ENCODE measurements at places on chromosomes 6 and 20.

- DNase-seq, result no peak
Measured at GRCh38 chr6:39465539-39465938, 143.0 kb upstream of the KCNK16 start.

DNA sequence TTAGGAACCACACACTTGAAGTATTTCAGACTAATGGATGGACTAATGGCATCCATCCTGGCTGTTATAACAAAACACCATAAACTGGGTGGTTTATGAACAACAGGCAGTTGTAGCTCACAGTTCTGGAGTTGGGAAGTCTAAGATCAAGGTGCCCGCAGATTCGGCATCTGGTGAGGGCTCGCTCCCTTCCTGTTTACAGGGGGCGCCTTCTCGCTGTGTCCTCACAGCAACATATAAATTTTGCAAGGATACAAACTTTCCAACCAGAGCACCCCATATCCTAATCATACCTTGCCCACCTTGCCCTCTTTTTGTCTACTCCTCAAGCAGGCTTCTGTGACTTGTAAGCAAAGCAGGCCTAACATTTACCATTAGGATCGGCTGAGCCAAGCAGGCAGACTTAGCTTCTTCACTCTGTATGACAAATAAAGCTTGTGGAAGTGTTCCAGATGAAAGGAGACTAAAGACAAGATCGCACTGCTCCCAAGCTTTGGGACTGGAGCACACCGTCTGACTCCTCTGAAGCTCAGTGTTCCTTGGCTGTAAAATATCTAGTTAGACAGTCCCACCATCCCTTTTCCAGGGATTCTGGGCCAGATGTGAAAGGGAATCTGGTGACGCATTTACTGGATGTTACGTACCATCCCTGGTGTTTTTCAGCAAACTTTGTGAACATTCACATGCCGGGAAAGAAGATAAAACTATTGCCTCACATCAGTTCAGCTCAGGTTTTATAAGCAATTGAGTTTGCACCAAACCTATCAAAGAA is 34.9 kb downstream of the GFOD1 start:
- no peak for DNase-seq

DNA sequence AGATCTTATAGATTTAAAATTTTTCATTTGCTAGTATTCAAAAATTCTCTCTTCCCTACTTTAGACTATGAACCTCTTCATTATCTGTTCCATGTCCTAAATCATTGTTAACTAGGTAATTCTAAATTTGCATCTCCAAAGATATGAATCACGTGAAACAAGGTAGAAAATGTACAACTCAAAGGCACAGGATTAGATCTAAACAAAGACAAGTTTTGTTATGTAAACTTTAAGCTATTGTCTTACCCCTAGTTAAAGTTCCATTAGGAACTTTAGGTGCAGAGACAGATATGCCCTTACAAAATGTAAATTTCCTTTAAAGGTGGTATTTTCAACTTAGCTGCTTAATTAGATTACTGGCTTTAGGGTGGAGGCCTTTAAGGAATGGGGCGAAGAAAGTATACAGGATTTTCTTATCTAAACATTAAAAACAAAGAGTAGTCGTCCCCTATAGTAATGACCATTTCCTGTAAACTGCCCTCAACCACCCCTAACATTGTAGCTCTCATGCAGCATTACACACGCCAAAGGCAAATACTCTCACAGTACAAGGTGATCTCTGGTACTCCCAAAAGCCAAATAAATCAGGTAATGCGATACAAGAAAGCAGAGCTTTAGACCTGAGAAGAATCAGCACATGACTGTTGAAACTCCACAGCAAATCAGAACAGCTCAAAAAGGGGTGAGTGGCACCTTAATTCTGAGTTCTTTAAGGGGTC is 57.4 kb upstream of the MRAP2 start:
- DNase-seq, result no peak

DNA sequence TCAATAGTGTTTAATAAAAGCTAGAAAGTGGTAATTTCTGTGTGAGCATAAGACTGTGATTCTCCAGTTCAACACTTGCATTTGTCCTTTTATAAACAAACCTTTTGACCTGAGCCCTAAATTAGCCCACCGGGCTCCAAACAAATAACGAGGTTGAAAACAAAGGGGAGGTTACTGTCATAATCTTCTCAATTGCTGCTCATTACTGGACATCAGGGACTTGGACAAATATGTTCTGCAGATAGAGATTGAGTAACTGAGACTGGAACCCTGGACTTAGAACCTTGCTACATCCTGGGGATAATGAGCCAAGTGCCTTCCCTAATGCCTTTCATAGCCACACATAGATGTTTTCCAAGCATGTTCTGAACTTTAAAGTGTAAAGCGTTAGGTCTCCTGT is 84.2 kb upstream of the PCSK2 start:
- DNase-seq, result no peak

DNA sequence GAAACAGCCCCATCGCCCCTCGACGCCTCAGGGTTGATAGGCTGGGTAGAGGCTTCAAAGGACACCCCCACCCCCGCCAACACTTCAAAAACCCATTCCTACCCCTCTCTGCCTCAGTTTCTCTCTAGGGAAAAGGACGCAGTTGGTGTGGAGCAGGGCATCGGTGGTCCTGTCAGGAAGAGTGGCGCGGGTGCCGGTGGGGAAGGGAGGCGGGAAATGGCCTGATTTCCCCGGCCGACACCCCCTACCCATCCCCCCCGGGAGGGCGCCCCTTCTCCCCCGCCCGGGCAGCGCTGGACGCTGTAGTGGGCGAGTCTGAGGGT is 367 bp downstream of the NRSN2 start:
- no peak for DNase-seq

GRCh38 chr6:43927532-43928210 is 157.7 kb downstream of the VEGFA start:
- no peak for DNase-seq

DNA sequence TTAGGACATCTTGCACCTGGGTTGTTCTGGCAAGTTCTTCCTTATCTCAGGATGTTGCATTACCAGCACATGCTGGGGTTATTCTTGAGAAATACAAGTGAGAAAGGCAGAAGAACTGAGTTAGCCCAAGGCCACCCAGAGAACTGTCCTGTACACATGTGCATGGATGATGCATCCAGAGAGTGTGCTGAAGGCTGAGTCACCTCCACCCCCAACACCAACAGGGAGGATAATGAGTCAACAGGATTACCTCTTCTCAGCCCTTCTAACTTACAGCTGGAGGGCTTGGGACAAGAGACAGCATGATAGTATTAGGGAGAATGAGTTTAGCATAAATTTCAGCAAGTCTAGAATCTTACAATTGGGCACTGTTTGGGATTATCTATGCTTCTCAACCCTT is 8.5 kb downstream of the SCGN start:
- no peak for DNase-seq

- DNase-seq, result no peak
Measured at GRCh38 chr6:32074996-32075532, 34.1 kb downstream of the TNXB start.

DNA sequence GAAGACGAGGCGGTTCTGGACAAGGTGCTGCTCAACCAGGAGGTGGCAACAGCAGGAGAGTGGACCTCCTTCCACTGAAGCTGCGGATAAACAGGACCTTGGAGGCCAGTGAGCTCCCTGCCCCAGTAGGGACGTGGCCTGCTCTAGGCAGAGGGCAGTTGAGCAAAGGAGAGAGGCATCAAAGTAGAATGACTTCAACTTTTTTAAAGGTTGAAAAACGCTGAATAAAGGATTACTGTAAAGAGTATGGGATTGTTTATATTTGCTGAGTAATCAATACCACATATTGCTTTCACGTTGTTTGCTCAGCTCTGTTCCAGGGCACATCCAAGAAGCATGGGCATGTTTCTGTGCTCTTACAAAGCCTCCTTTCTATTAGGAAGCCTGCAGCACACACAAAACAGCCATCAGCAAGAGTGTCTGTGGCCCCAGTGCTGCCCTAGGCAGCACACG is 48.1 kb downstream of the ERMARD start:
- no peak for DNase-seq

- DNase-seq, result no peak
Measured at GRCh38 chr6:121520337-121521163, 85.1 kb downstream of the GJA1 start.

- no peak for DNase-seq
Measured at GRCh38 chr6:117272032-117272866, 6.9 kb downstream of the VGLL2 start.

GRCh38 chr6:106735136-106735633 is 105.8 kb downstream of the QRSL1 start:
- peak; percentile 56 for DNase-seq

- no peak for DNase-seq
Measured at GRCh38 chr20:38804221-38804620, 1.3 kb upstream of the PPP1R16B start.

DNA sequence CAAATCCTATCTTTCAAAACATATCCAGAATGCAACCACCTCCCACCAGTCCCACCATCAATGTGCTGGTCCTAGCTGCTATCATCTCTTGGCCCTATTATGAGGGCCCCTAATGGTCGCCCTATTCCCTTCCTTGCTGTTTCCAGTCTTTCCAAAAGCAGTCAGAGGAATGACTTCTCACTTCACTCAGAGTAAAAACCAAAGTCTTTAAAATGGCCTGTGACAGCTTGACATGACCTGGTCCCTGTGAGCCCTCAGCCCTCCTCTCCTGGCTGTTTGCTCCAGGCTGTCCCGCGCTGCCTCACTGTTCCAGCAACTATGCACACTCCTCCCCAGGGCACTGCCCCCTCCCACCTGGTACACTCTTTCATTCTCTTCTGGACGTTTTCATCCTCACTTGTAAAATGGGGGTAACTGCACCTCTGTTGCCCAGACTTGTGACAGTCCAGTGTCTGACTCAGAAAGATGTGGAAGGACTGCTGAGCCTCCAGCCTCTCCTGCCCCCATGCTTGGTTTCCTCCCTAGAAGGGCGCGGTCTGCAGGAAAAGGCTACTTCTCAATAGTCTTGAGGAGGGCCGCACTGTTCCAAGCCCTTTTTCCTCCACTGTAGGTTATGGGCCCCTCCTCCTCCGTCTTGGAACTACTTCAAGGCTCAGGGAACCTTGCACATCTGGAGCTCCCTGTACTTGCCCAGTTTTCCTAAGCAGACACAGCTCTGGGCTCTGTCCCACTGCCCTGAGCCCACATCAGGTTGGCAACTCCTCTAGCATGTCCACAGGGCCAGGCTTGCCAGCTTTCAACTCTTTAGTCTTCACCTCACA is 64.7 kb downstream of the MYH7B start:
- DNase-seq, result no peak

DNA sequence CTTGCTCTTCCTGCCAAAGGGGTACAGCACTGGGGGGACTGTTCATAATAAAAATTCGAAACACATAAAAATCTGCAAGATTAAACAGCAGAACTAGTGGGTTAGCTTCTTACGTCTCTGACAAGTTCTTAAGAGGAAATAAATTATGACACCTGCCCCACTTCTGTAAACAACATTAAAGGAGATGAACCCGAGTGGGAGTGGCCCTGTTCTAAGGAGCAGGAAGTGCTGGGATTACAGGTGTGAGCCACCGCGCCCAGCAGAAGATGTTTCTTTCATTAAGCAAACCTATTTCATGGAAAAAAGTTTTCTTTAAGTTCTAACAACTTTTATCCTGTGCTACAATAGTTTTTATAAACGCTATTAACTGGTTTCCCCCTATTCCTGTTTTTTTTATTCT is 24.6 kb downstream of the USP45 start:
- DNase-seq, result no peak

DNA sequence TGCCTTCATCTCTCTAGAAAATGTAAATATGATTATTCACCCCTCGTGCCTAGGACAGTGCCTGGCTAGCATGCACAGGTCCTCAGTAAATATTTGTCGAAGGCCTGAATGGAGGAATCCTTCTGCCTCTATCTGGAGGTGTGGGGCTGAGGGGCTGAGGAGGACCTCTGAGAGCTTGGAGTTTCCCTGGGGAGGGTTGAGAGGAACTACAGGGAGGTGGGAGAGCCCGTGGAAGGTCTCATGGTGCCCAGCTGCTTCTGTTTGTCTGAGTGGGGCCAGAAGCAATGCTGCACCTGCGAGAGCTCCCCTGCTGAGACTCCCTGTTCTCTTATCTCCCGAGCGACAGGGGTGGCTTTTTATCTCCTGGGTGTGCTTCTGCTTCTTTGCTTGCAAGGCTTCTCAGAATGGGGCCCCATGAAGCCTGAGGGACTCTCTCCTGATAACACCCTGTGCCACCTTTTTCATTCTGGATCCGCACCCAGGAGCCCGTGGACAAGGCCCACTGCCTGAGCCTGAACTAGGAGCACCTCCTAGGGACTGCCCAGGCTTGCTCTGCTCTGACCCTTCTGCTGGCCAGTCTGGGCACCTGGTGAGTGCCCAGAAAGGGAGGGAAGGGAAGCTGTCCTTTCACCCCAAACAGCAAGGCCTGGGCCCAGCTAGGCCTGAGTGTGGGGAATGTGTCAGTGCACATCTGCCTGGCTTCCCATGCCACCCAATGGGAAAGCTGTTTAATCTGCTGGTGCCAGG is 2.4 kb downstream of the SLC29A1 start:
- no peak for DNase-seq

All from germinal center (tissue), 1 donor.